GM19239 (cell line): ENCODE measurements at places on chromosomes 6 and 20.

DNA sequence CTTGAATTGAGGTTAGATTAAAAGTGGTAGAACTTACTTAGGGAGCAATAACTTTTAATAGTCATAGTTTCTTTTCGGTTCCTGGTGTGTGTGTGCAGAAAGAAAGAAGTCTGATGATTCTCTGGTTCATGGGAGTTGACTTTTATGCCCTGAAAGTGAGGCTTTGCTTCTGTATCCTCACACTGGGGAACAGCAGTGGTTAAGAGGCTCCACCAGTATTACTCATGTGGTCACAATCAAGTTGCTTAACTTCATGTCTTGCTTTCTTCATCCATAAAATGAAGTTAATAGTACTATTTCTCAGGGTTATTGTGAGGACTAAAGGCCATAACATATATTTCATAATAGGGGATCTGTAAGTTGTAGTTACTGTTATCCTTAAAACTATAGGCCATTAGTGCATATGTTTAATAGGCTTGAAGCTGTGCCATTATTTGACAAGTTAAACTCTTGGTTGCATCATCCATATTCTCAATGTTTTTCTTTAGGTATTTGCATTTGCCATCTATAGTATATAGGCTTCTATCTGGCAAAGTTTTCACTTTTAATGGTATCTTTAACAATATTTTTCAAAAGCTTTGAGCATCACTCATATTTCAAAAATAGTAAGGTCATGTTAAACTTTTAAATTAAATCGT, 262.4 kb downstream of the PLCB1 start:
- no peak for DNase-seq

- DNase-seq: no peak
These were observed 17.1 kb downstream of the NPEPL1 start for GRCh38 chr20:58709703-58710039.

- no peak for DNase-seq
These were observed 201.8 kb downstream of the DHX35 start for GRCh38 chr20:39163993-39164392.

DNA sequence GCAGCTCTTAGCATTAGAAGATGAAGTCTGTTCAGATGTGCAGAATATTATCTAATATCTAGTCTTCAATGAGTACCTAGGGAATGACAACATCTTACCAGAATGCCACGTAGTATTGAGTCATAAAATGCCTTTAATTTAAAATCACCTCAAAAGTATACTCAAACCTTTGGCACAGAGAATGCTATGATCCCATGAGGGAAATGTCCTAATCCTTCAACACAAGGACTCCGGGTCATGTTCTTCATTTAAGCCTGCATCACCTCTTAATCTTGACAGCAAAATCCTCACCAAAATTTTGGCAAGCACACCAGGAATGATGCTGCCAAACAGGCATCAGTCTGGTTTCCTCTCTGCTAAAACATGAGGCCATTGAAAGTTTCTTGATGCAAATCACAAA, 23.6 kb upstream of the MARCKS start:
- DNase-seq: no peak

- no peak for DNase-seq
These were observed 12.1 kb downstream of the TOMM34 start for GRCh38 chr20:44948107-44948506.

GRCh38 chr20:1182106-1182505, 2.7 kb downstream of the TMEM74B start:
- DNase-seq: no peak

- no peak for DNase-seq
These were observed 1.4 kb upstream of the COL11A2 start for GRCh38 chr6:33193619-33194018.
